CD4-positive, alpha-beta T cell treated with Interferon alpha-2 for 1 hour (primary cell): ENCODE measurements at places on chromosomes 6 and 20.
A peak's percentile ranks its signal among the peaks of the same experiment; 100 is the strongest.

GRCh38 chr6:108565091-108565766, 4.5 kb downstream of the FOXO3 start:
- peak; percentile 76 for DNase-seq

GRCh38 chr6:36113703-36114102, 16.6 kb upstream of the MAPK13 start:
- no peak for DNase-seq

DNA sequence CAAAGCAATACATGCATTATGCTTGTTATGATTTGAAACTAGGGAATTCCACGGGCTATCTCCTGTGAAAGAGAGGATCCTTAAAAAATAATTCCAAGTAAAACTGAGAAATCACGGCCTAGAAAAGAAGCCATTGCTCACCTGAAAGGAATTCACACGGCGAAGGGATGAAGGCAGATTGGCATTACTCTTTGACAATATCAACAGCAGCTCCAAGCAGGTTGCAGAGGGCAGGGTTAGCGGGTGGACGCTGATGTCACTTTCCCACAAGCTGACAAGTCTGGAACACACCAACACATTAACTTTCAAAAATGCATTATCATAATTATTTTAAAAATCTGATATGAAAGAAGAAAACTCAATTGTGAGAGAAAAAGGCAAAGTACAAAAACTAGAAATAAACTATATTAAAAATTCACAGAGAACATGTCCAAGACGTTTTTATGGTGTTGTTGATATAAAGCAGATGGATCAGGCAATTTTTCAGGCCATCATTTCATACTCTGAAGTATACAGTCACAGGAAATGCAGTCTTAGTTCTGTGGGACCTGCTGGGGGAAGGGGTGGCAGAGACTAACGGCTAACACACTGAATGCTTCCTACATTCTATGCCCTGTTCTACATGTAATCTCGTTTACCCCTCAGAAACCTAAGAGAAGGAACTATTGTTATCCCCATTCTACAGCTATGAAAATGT, 108.3 kb downstream of the UBE3D start:
- no peak for DNase-seq

GRCh38 chr20:48266571-48266970, 481.3 kb upstream of the SULF2 start:
- DNase-seq = no peak

DNA sequence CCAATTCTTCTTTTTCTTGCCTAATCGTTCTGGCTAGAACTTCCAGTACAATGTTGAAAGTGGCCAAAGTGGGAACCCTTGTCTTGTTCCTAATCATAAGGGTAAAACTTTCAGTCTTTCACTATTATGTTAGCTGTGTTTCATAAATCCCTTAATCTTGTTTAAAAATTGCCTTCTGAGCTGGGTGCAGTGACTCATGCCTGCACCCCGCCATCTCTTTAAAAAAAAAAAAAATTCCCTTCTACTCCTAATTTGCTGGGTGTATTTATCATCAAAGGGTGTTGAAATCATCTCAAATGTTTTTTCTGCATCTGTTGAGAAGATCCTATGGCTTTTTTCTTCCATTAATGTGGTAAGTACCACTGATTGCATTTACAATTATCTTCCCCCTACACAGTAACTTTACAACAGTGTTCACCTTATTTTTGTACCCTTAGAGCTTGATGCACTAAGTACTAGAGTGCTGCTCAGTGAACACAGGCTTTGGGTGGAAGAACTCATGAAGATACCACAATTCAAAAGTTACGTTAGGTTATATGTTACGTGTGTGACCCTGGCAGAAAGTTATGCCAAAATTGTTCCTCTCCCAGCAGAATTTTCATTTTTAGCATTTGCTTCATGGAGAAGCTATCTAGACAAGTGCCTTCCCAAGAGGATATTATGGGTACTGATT, 9.7 kb downstream of the SNRPB start:
- no peak for DNase-seq

DNA sequence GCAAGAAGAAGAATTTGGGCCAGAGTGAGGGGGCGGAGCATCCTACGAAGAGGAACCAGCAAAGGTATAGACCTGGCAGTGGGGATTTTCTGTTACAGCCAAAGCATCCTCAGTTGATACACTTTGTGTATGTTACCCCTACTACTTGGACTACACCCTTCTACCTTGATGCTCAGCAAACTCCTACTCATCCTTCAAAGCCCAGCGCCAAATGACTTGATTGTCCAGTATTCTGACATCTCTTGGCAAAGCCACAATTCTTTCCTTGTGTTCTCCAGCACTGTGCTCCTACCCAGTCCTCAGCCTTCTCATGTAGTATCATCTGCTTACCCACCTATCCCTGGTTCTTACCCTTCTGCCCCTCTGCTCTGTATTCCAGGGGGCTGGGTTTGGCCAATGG, 21.7 kb upstream of the CTNNBL1 start:
- no peak for DNase-seq

- DNase-seq = no peak
These were observed 74.0 kb downstream of the PTPRA start for GRCh38 chr20:2946988-2947961.

DNA sequence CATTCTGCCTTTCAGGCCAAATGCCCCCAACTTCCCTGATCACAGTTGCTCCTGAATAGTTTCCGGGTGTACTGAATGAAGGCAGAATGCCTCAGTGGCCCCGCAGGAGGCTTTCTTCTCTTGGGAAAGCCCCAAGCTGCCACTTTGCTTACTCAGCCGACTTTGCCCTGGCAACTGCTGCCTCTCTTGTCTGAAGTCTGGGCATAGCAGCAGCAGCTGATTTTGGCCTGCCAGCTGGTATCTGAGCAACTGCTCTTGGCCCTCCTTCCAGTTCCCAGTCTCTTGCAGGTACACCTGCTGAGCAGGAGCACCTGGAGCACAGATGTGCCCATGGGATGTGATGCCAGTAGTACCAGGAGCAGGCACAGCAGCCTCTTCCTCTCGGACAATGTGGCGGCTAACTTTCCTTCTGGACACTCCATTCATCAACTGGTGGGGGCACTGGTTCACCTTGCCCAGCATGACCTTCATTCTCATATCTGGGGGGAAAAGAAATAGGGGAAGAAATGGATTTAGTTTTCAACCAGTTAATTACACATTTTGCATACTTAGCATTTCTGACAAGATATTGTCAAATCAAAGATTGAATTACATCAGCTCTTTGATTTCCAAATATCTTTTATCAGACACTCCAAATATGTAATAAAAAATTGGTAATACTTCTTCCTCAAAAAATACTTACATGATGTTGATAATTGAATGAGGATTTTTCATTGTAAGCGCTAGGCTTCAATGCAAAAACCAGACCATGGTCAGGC, 468.2 kb downstream of the PKHD1 start:
- DNase-seq = no peak

DNA sequence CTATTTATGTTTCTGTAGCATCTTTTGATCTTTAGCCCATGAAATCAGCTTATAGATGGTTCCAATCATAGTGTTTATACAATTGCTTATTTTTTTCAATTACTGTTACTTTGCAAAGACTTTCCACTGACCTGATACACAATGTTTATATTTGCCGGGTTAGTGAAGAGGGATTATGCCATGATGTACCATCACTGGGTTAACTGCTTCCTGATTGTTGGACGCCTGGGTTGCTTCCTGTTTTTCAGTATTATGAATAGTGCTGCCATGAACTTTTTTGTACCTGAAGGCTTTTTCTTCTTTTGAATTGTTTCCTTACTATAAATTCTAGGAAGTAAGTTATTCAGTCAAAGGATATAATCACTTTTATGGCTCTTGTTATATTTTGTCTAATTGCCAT, 6.9 kb downstream of the MANBAL start:
- DNase-seq = no peak
